ENCODE measurements at places on chromosomes 5 and 9.

- no peak for DNase-seq
Observed at GRCh38 chr9:94625835-94626234, 13.5 kb downstream of the FBP1 start.

- no peak for DNase-seq
Observed at GRCh38 chr9:90421786-90422185, 220.8 kb downstream of the DIRAS2 start.

DNA sequence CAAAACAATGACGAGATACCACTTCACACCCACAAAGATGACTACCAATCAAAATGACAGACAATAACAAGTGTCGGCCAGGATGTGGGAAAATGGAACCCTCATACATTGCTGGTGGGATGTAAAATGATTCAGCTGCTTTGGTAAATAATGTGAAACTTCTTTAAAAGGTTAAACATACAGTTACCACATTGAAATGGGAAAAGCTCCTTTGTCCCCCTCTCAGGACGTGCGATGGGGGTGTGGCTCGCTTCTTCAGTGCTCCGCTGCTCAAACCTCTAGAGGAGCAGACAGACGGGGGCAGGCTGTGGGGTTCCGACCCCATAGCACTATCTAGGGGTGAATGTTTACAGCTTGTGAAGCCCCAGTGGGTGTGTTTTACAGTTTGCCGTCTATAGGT, 8.0 kb upstream of the PLPP6 start:
- DNase-seq: no peak

DNA sequence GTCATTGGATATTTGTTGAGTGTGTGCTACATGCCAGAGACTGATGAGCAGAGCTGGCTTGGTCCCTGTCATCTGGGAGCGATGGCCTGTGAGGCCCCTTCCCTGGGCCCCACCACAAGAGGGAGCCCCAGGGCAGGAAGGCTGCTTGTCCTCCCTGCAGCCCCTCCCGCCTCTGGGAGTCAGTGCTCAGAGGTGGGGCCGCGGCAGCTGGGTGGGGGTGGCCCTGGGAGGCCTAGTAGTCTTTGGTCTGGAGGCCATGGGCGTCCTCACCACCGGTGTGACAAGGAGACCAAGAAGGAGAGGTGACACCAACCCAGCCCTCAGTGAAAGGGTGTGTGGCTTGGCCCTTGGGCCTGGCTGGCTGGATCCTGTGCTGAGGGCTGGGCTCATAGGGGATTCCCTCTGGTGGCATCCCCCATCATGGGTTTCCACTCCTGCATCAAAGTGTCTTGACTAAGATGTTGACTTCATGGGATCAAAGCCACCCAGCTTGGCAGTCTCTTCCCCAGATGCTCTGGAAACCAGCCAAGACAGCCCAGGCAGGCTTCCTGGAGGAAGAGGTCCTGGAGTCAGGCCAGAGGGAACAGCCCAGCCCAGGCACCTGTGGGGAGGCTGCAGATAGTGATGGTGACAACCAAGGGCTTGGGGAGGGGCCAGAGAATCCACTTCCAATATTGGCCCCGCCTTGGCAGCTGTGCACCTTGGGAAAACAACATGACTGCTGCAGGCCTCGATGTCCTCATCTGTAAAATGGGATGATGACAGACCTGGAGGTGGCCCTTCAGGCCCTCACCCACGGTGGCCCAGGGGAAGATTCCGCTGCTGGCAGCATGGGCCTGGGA, 166.7 kb downstream of the GAPVD1 start:
- DNase-seq: peak; percentile 18

- no peak for DNase-seq
Observed at GRCh38 chr9:33049680-33050361, 24.7 kb downstream of the DNAJA1 start.

GRCh38 chr5:153636670-153637451, 146.4 kb downstream of the GRIA1 start:
- no peak for DNase-seq

GRCh38 chr5:159040181-159040580, 59.5 kb downstream of the EBF1 start:
- no peak for DNase-seq

- no peak for DNase-seq
Observed at GRCh38 chr9:105355781-105356180, 92.1 kb upstream of the FSD1L start.

GRCh38 chr9:107388890-107389289, 100.7 kb downstream of the KLF4 start:
- DNase-seq: no peak

GRCh38 chr9:17219261-17219660, 84.4 kb downstream of the CNTLN start:
- DNase-seq: no peak

DNA sequence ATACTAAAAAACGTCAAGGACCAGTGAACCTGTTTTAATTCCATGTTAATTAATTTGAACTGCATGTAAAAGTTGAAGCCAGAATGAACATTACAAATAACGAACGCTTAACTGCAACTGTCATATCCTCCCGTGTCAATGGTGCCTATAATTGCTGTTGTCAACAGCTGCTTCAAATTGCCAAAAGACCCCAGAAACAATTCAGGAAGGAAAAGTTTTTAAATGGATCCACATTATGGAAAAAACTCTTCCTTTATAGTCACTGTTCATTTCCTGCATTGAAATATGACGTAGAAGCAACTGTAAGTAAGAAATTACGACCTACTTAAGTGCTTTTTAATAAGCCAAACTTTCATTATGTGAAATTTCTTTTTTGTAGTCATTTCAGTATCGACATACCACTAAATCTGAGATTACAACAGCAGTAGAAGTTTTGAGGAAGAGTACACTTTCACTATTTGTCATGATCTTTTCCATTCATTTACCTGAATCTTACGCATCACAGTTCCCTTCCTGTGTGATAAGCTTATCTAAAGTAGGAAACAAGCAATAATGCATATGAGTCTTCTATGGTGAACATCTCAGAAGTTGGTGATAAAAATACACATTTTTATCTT, 37.8 kb downstream of the MEF2C start:
- DNase-seq: no peak

- DNase-seq: no peak
Observed at GRCh38 chr9:134636149-134636507, 5.5 kb upstream of the COL5A1 start.

- no peak for DNase-seq
Observed at GRCh38 chr9:134234001-134234660, 69.8 kb upstream of the RNU6ATAC start.

- DNase-seq: no peak
Observed at GRCh38 chr5:57133574-57133973, 40.3 kb upstream of the GPBP1 start.

GRCh38 chr5:156597276-156597675, 252.8 kb upstream of the PPP1R2B start:
- no peak for DNase-seq

DNA sequence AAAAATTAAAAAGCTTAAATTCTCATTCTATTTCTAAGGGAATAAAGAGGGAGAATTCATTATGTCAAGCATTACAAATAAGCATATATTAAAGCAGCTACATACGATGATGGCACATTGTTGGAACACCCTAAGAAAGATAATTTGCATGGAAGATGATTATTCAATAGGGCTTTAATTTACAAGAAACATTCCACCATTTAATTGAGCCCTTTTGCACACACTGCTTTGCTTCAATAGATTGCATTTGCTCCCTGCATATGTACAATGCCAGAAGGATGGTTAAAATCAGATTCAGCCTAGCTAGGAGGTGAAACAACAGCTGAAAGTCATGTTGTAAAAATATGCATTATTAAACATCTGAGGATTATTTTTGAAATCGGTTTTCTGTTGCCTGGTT, 21.8 kb downstream of the KIAA1958 start:
- no peak for DNase-seq

- no peak for DNase-seq
Observed at GRCh38 chr9:13956107-13956506, 357.8 kb downstream of the NFIB start.

DNA sequence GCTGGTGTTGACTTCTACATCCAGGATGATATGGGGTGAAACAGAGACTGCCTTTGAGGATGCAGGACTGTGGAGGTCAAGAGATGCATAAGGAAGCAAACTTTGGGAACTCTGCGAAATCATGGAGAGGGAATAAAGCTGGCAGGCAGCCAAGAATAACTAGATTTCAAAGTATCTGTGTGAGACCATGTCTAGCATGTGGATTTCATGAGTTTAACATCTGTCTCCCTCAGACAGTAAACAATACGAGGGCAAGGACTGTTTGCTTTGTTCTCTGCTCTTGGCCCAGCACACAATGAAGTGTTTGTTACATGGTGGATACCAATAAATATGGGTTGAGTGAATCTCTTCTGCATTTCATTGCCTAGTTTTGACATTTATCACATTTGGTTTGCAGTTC, 71.3 kb downstream of the RASEF start:
- peak; percentile 2 for DNase-seq

- DNase-seq: no peak
Observed at GRCh38 chr9:127085186-127085585, 37.2 kb downstream of the ANGPTL2 start.

GRCh38 chr9:90659650-90660364, 17.2 kb upstream of the DIRAS2 start:
- no peak for DNase-seq

DNA sequence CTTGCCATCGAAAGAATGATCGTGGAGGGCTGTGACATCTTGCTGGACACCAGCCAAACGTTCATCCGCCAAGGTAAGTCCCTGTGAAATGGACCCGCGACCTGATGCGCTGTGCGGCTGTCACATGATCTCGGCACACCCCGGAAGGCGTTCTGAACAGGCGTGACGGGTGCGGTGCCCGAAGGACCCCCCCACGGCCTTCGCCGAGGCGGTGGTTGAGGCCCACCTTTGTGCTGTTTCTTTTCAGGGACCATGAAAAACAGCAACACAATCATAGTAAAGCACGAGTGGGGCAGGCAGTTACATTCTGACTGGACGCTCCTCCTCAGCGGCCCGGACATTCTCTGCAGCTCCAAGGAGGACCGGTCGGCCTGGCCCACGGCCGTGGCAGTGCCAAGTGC, 126.7 kb downstream of the RASGRF2 start:
- DNase-seq: no peak

DNA sequence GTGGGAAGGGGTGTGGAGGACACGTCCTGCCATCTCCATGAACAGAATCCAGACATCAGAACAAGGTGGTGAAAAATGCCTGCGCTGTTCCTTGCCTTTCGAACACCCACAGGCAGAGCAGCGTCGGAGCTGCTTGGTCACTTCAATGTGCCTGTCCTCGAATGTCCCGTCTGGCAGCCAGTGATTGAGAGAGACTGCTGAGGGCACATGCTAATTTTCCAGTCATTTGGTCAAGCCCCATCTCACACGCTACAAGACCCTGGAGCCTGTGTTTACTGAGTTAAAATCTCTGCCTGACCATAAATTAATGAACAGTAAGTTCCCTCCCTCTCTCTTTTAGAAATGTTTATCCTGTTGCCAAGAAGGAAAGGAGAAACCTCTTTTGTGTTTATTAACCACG, 149.3 kb downstream of the NTRK2 start:
- DNase-seq: no peak

DNA sequence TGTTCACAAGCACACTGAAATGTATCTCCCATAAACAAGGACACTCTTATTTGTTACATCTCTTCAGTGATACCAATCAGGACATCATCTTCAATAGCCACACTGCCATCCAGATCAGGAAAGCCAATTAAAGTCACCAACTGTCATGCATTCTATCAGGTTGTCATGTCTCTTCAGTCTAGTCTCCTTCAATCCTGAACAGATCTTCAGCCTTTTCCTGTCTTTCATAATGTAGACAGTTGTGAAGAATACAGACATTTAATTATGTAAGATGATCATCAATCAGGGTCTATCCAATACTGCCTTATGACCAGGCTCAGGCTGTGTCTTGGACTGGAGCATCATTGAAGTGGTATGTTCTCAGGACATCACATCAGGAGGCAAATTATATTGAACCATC, 419.8 kb upstream of the SMC2 start:
- DNase-seq: no peak

- DNase-seq: no peak
Observed at GRCh38 chr9:81389569-81389993, 299.8 kb downstream of the TLE1 start.

- DNase-seq: no peak
Observed at GRCh38 chr5:30804739-30805505, 388.6 kb upstream of the CDH6 start.

- no peak for DNase-seq
Observed at GRCh38 chr5:179343719-179344430, 1.4 kb downstream of the ADAMTS2 start.

GRCh38 chr5:99133921-99134320, 205.1 kb upstream of the CHD1 start:
- peak; percentile 50 for DNase-seq

- no peak for DNase-seq
Observed at GRCh38 chr5:128684961-128685360, 146.9 kb upstream of the FBN2 start.

DNA sequence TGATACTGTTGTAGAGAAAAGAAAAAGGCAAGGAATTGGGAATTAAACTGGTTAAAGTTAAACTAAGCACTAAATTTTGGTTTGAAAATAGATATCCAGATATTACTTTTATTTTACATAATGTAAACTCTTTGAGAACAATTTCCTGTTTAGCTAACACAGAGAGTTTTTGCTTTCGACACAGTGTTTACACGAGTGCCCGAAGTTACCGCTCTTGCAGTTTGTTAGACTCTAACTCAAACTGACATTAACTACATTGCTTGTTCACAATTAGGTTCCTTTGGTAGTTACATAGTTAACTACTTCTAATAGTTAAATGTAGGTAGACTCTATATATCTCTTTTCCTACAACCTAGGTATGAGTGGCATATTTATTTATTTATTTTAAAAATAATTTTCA, 117.1 kb upstream of the CHD1 start:
- no peak for DNase-seq

DNA sequence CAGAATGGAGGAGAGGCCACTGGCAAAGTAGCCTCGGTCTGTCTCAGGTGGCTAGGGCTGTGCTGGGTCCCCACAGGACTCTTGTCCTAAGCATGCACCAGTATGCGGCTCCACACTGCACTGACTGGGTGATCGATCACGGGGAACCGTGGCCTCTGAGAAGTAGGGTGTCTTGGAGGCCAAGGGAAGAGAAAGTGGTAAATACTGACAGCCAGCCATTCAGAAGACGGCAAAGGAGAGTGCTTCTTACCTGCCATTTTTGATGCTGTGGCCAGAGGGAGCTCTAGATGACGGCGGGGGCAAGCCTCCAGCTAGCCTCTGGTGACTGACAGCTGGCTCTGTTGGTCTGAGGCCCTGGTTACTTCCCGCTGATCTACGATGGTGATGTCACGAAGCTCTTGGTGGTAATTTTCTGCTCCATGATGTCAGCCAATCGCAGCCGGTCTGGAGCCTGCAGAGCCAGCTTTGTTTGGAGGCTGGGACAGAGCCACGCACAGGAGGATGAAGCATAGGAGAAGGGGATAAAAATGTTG, 40.4 kb upstream of the GADD45G start:
- DNase-seq: no peak
